ENCODE measurements at places on chromosomes 7 and 10.

GRCh38 chr7:21642422-21642821 lies 99.6 kb downstream of the DNAH11 start:
- no peak for DNase-seq

DNA sequence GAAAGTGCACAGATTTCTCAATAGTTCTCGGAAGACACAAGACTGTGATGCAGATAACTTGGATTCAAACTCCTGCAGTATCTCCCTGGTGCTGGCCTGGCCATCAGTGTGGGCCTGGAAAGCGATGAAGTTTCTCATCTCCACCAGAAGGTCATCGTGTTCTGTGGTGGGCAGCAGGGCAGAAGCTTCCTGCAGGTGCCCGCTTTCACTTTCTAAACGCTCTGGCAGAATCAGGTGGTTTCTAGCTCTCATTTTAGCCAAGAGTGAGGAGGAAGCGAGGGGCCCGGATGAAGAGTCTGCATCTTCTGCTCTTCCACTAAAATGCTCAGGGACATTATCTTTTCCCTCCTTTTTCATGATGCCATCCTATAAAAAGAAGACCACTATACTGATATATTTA lies 63.0 kb upstream of the DRGX start:
- no peak for DNase-seq

GRCh38 chr10:17562614-17563013 lies 54.6 kb downstream of the HACD1 start:
- no peak for DNase-seq

DNA sequence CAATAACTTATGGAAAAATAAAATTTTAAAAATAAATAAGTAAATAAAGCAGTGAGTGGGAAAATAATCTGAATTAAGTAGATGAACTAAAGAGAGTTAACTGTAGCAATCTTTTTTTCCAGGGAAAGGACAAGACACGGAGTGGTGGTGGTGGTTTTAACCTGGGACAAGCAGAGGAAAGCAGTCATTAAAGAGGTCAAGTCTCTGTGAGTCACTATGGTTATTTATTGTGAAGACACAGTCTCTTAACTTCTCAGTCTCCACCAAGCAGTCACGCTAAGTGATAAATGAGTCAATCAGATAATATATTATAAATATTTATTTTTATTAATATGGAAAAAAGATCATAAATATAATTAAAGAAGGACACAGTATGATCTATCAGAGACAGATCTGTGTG lies 228.1 kb upstream of the MEOX2 start:
- DNase-seq = no peak

- no peak for DNase-seq
These were observed 479 bp downstream of the PNPLA8 start for GRCh38 chr7:108525327-108525984.

DNA sequence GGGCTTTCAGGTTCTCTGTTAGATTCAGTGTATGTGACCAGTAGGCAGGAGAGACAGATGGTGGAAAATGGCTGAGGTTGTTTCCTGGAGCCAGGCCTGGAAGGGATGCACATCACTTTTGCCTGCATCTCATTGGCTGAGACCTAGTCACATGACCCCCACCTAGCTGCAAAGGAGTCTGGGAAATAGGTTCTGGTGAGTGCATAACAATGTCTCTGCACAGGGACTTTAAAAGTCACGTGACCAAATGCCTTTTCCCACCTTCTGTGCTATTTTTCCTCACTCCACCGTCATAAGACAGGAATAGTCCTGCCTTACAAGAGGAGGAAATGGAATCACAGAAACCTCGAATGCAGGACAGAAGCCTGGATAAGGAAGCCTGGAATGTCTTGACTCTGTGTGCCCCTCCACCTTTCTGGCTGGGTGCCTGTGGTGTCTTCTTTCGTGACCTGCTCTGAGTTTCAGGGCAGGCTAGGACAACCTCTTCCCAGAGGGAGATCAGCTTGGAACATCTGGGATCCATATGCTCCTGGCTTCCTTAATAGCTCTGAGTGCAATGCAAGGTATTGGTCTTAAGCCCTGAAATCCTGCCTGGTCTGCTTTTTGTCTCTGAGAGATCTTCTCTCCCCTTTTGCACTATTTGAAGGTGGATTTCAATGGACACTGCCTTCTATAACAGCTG lies 139.9 kb upstream of the ZNF438 start:
- DNase-seq = no peak

DNA sequence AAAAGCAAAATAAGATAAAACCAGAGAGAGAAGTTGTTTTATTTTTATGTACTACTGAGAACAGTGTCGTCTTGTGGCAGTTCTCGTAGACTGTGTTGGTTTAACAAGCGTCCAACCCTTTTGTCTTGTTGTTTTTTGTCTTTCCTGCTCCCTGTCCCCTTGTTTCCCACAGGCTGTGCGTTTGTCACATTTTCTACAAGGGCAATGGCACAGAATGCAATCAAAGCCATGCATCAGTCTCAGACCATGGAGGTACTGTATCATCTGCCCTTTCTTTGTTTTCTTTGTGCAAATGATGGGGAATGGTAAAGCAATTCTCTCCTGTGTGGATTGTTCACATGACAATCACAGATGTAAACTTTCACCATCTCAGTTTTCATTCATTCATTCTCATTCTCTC lies 248.8 kb downstream of the CELF2 start:
- no peak for DNase-seq

DNA sequence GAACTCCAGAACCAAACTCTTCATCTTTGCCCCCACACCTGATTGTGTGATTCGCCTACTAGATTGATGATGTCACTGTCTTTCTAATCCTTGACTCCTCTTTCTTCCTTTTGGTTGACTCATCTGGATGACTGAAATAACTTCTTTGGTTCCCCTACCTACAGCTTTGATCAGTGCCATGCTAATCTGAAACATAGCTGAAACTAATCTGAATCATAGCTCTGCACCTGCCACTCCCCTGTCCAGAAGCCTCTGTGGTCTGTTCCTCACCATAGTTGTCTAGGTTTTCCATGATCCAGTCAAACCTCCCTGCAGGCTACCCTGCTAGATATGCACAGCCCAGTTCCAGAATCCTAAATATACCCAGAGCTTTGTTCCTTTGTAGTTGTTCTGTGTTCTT lies 51.9 kb downstream of the ZNF365 start:
- DNase-seq = no peak

- DNase-seq = no peak
These were observed 94.8 kb upstream of the AFAP1L2 start for GRCh38 chr10:114499116-114499515.

GRCh38 chr10:110077436-110078130 lies 69.8 kb downstream of the ADD3 start:
- no peak for DNase-seq

- no peak for DNase-seq
These were observed 137.6 kb upstream of the PRSS1 start for GRCh38 chr7:142611566-142612236.

DNA sequence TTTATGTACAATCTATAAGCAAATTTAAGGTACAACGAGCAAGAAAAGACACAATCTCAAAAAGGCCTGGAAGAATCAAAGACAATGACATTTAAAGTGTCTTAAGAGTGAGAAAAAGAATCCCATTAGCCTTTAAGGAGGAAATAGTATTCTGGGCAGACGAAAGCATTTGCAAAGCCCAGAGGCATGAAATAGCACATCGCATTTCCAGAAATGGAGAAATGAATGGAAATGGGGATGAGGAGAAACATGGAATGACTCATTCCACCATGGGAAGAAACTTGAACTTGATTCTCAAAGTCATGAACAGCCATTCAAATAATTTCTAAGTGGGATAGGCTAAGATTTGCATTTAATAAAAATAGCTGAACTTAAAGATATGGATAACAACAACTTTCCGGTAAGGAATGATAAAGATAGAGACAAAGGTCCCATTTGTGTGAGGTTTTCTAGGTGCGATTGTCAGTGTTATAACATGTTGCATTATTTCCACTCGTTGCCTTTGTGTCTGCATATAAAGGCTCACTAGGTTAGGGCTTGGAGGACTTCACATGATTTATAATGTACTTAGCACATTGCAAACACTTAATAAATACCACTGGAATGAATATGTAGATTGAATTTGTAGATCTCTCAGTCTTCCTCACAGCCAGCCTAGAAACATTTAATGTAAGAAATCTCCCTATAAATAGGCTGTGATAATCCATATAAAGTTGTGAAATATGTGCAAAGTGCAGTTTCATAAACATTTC lies 310.3 kb upstream of the KLF6 start:
- no peak for DNase-seq

DNA sequence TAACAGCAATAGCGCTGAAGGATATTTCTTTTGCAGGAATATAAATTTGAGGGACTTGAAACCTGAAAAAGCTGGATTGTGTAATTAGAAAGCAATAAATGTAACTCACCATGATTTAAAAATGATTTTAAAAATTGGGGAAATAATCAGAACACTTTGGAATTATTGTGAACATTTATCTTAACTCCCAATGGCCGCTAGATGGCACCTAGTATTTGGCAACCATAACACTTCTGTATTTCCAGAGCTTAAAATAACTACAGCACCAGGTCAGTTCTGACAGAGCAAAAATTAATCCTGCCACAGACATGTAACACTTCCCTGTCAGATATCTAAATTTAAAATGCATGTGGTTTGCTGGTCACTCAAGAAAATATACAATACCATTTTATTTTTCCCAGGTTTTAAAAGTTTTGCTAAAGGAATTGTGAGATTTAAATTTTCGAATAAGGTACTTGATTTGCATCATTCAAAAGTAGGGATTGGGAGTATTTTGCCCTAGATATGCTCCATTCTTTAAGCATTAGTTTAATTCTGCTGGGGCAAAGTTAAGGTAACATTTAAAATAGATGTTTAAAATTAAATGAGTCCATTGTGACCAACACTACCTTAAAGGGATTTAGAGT lies 144.5 kb downstream of the PPP1R3A start:
- no peak for DNase-seq

DNA sequence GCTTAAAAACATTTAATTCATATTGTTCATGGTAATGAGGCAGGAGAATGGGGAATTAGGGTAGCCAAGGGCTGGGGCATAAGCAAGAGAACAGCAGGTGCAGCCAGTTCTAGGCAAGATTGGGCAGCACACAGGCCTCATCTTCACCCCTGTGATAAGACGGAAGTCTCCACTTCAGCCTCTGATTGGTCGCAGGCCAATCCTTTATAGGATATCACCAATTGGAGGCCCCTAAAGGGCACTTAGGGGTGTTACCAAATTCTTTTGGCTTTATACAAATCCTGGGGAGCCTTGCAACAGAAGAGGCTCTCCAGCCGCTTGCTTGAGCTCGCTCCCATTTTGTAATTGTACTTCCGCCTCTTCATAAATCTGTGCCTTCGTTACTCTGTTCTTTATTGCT lies 231.1 kb downstream of the REEP3 start:
- no peak for DNase-seq

GRCh38 chr7:29563590-29564495 lies at the start of gene PRR15:
PRR15 (plus strand) TSS chr7:29563835; CDS start chr7:29566330, 2,495 bp downstream.
- no peak for DNase-seq

GRCh38 chr10:114301177-114301576 lies 62.1 kb downstream of the VWA2 start:
- no peak for DNase-seq

DNA sequence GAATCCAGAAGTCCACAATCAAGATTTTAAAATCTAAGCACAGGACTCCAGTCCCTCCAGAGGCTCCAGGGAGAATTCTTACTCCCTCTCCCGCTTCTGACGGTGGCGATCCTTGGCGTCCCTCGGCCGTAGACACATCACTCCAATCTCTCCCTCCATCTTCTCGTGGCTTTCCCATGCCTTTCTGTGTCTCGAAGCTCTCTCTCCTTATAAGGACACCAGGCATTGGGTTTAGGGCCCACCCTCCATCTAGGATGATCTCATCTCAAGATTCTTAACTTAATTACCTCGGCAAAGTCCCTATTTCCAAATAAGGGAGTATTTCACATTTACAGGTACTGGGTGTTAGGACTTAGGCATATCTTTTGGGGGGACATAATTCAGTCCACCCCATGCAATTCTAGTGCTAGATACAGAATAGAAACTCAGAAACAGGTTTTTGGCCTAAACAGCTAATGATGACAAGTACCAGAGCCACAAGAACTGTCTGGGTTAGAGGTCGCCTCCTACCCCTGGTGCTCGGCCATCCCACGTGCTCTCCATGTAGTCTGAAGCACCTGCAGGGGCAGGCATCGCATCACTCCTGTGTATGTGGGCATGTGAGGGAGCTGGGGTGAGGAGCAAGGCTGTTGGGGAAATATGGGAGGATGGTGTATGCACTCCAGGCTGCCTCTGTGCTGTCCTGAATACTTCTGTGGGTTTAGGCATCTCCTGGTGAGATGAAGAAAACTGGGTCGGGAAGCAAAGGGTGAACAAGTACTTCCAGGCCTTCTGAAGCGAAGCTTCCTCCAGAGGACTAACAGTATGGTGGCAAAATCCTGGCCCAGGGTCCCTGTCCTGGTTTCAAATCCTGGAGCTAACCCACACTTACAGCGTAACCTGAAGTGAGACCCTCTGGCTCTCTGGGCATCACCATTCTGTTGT lies 298.3 kb upstream of the ZMIZ1 start:
- no peak for DNase-seq

GRCh38 chr7:100543586-100543985 lies 4.6 kb downstream of the AGFG2 start:
- no peak for DNase-seq

DNA sequence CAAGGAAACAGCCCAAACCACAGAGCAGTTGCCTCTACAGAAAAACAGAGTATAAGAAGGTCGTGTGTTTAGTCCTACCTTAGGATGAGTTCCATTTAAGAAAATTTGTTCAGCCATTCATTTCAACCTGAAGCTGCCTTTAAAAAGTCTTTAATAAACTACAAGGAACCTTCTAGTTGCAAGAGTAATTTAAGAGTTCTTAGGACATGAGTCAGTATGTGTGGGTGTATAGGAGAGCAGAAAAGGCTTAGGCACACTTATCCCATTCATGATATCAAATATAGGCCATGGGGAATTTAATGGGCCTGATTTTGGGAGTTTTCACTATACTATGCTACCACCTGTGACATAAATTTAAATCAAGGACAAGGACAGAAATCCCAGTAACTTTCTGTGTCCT lies 496.8 kb downstream of the TFEC start:
- DNase-seq = no peak

GRCh38 chr7:145831616-145832206 lies 284.9 kb upstream of the CNTNAP2 start:
- no peak for DNase-seq

DNA sequence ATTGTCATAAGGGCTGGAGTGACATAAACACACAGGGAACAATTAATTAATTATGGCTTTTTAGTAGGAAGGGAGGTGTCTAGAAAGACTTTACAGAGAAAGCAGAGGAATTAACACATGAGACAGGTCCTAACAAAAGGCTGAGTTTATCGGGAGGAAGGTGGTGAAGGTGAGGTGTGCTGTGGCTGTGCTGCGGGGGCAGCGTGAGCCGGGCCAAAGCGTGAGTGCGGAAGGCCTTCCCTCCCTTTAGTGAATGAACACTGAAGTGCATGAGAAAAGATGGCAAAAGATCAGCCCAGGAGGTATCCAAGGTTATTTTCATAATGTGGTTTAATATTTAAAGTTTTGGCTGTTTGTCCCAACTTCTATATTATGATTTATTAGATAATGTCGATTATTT lies 243.4 kb upstream of the PLXNA4 start:
- DNase-seq = no peak

GRCh38 chr7:133064082-133064820 lies 17.6 kb downstream of the CHCHD3 start:
- no peak for DNase-seq

- no peak for DNase-seq
These were observed 318.2 kb downstream of the CXCL12 start for GRCh38 chr10:44066527-44067255.
